ENCODE measurements at places on chromosomes 11 and 22.

GRCh38 chr11:63760487-63761079 is 8.0 kb downstream of the ZFTA start:
- no peak for DNase-seq

DNA sequence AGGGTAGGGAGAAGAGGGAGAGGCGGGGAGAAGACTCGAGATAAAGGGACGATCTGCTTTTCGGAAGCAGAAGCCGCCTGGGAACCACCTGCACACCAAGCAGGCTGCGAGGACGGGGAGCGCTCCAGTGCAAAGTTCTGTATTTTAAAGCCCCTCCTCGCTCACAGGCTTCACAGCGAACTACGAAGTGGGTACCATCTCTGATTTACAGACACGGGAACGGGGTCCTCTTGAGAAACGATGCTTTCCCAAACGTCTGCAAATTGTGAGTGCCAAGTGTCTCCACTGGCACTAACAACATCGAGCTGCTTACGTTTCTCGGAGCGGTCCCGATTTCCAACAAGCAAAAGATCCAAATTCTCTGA is 700 bp upstream of the STX3 start:
- peak; percentile 12 for DNase-seq

GRCh38 chr11:69468911-69469885 is 12.3 kb upstream of the LINC01488 start:
- DNase-seq = no peak

- no peak for DNase-seq
Observed at GRCh38 chr22:22812031-22812905, 75.3 kb upstream of the IGLL5 start.

GRCh38 chr11:93653571-93653970 is 7.9 kb upstream of the CEP295 start:
- no peak for DNase-seq

DNA sequence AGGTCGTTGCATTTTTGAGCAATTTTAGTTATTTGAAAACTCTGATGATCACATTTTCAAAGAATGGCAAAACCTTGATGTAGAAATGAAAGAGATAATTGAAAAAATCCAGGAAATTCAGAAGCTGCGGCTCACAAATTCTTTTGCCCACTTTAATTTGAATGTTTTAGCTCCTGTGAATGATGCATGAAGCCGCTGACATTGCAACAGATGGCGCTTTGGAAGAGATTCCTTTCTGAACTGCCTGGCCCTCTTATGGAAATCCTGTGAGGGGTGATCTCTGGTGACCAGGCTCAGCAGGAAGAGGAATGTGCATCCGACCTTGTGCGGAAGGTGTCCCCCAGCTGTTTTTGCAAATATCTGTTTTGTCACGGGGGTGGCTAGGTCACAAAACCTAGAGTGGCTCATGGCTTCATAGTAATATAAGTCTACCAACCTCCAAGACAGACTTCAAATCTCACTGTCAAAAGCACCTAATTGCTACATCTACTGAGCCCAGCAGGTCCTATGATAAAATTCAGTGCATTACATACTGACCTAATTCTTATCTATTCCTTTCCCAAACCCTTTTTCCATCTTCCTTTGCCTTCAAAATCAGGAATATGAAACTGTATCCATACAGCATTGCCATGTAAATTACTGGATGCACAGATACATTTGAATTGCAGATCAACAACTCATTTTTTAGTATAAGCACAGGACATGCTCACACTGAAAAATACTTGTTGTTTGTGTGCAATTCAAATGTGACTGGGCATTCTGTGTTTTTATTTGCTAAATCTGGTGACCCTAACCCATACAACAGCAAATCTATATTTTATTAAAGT is 412.7 kb downstream of the ETS1 start:
- no peak for DNase-seq

DNA sequence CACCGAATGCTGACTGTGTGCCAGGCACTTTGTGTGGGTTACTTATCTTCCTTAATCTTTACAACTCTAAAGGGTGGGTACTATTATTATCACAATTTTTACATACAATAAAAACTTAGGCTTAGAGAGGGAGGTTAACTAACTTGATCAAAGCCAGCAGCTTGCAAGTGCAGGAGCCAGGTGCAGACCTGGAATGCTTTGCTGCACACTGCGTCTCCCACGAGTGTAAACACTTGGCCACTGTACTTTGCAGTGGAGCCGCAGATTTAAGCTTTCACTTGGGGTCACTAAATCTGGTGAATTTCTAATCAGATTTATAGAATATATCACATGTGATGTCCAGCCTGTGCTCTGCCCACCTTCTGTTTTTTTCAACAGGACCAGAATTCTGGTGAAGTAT is 36.7 kb downstream of the AMOTL1 start:
- no peak for DNase-seq

DNA sequence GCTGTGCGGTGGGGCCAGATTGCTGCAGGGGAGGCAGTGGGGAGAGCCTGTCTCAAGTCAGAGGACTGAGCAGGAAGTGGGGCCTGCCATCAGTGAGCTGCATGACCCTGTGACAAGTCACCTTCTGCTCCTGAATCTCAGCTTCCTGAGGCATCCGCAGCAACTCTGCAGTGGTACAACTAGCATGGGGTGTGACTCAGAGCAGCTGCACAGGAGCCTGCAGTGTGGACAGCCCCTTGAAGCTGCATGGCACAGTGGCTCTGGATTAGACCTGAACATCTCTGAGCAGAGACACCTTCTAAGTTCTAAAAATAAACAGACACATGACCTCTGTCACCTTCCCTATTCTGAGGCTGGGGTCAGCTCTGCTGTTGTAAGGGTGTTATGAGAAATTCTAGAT is 18.0 kb downstream of the FAM227A start:
- DNase-seq = no peak

GRCh38 chr22:36398601-36399471 is 11.1 kb upstream of the MYH9 start:
- no peak for DNase-seq

DNA sequence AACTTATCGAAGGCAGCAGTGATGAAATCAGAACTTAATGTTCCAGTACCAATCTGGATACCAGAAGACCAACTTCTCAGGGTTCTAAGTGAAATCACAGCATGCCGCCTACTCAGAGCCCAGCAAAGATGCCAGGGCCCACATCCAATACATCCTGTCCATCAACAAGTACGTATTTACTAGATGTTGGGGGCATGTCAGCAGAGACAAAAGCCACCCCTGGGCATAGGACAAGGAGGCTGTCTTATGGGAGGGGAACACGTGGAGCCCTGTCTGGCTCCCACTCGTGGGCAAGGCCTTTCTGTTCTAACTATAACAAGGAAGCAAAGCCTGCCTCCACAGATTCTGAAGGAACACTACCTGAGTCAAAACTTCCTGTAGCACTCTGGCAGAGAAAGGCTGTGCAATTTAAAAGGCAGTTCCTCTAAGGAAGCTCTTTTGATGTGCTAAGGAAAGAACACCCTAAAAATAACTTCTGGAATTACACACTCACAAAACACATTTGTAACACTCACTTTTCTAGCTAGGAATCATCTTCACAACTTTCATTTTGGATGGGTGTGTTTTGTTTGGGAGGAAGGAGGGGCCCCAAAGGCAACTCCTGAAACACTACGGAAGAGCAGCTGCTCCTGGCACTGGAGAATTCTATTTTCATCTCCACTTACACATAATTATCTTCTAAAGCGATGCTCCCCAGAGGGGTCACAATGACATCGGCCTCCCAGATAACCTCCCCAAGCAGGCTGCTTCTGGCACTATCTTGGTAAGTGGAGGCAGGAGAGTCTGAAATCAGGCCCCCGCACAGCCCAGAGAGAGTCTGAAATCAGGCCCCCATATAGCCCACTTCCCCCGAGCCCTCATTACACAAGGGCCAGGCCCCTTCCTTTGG is 14.2 kb downstream of the SMCO4 start:
- no peak for DNase-seq

Measured in T-helper 1 cell (primary cell).